ENCODE measurements at places on chromosomes 16 and 17. TPM values are rescaled to one million over a fixed set of nuclear protein-coding genes. Genes with fewer than 3 reads are reported as not detected.

The TNFRSF13B gene
- total RNA-seq = not detected

The FZD2 gene
- 8.8 TPM for total RNA-seq

The CSH2 gene
- not detected for total RNA-seq

The CD300H gene
- total RNA-seq = 2.7 TPM

The HOXB9 gene
- total RNA-seq = not detected

The KCNJ18 gene
- not detected for total RNA-seq

The HS3ST3A1 gene
- total RNA-seq = 10.5 TPM

The BICDL2 gene
- 23.9 TPM for total RNA-seq

The TMED6 gene
- total RNA-seq = not detected

Data from upper lobe of left lung (tissue), 6 donors.